ENCODE measurements at places on chromosomes 11 and 22. TPM values are rescaled to one million over a fixed set of nuclear protein-coding genes. Genes with fewer than 3 reads are reported as not detected.
A peak's percentile ranks its signal among the peaks of the same experiment; 100 is the strongest.

Gene HDAC10
- total RNA-seq = 47.8 TPM

Gene APOBEC3A
- 0.92 TPM for total RNA-seq

Gene FAT3
- total RNA-seq = 0.49 TPM

Gene INSC
- 1.4 TPM for total RNA-seq

Gene CNTF
- total RNA-seq = 2.5 TPM

Gene CLMP
- 84.9 TPM for total RNA-seq

Gene ACRV1
- total RNA-seq = not detected

Gene TMEM109
- 95.2 TPM for total RNA-seq

Gene KDELR3
- 14.4 TPM for total RNA-seq

Gene OSBP2
- total RNA-seq = 3.4 TPM

Gene APOL5
- total RNA-seq = not detected

Gene CCDC87
- 0.32 TPM for total RNA-seq

Gene IGLL1
- not detected for total RNA-seq

Gene BSX
- total RNA-seq = not detected

Gene TRIM51
- total RNA-seq = not detected

GRCh38 chr22:37731804-37732471 is 35.1 kb downstream of the TRIOBP start:
- DNase-seq = peak; percentile 69

- peak; percentile 58 for DNase-seq
These were observed 13.7 kb downstream of the EHD1 start for GRCh38 chr11:64864473-64865285.

- no peak for DNase-seq
These were observed 21.8 kb upstream of the SLC5A12 start for GRCh38 chr11:26743622-26744021.

GRCh38 chr11:102457056-102457677 is 4.6 kb upstream of the TMEM123 start:
- DNase-seq = no peak

- DNase-seq = no peak
These were observed 208.2 kb upstream of the PDGFD start for GRCh38 chr11:104372111-104372510.

DNA sequence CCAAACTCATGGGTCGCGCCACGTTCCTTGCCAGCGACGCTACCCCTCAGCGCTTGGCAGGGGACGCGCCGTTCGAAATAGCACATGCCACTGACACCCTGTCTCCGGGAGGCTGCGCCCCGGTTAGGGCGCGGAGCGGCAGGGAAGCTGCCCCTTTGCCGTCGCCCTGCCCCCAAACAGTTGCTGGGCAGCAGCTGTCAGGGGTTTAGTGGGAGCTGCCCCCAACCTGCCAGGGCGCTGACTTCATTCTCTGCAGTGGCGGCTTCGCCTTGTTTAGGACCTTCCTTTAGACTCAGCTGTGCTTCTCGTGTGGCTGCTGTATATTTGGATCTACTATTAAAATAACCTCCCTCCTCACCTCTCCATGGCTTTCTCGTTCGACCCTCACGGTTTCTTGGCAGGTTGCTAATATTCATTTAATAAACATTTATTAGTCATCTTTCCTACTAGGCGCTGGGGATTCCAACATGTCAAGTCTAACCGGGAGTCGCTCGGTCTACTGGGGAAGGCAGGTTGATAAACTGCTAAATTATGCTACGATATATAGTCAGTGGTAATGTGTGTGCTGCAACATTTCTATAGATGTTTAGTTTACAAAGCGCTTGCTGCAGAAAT is 782 bp downstream of the TMEM109 start:
- DNase-seq = peak; percentile 69

- DNase-seq = peak; percentile 37
These were observed 6.4 kb downstream of the CPT1A start for GRCh38 chr11:68835328-68835727.

DNA sequence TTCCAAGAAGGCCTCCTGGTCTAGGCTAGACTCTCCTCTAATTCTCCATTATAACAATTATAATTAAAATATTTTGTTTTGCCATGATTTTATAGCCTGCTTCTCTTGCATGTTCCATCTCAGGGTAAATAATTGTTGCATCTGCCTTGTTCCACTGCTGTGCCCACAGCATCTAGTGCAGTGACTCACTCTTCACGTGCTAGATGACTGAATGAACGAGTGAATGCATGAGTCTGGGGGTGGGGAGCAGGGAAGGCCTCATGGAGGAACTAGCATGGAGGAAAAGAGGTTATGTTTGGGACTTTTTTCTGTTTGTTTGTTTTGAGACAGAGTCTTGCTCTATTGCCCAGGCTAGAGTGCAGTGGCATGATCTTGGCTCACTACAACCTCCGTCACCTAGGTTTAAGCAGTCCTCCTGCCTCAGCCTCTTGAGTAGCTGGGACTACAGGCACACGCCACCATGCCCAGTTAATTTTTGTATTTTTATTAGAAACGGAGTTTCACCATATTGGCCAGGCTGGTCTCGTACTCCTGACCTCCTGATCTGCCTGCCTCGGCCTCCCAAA is 5.2 kb upstream of the OAF start:
- no peak for DNase-seq

DNA sequence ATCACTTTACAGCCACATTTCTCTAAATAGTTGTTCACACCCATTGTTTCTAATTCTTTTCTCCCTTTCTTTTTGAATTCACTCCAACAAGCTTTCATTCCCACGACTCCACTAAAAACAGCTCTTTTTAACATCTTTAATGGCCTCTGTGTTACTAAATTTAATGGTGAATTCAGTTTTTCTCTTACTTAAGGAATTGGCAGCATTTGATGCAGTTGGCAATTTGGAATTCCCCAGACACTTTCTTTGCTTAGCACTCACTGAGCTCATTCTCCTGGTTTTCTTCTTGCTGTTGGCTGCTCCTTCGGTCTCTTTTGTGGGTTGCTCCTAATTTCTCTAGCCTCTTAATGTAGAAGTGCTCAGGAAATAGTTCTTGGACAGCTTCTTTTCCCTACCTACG is 40.5 kb upstream of the OR9Q1 start:
- no peak for DNase-seq

- no peak for DNase-seq
These were observed 3.4 kb downstream of the TAGLN start for GRCh38 chr11:117202386-117203068.

- DNase-seq = no peak
These were observed 99.1 kb upstream of the GRAMD1B start for GRCh38 chr11:123330948-123331347.

DNA sequence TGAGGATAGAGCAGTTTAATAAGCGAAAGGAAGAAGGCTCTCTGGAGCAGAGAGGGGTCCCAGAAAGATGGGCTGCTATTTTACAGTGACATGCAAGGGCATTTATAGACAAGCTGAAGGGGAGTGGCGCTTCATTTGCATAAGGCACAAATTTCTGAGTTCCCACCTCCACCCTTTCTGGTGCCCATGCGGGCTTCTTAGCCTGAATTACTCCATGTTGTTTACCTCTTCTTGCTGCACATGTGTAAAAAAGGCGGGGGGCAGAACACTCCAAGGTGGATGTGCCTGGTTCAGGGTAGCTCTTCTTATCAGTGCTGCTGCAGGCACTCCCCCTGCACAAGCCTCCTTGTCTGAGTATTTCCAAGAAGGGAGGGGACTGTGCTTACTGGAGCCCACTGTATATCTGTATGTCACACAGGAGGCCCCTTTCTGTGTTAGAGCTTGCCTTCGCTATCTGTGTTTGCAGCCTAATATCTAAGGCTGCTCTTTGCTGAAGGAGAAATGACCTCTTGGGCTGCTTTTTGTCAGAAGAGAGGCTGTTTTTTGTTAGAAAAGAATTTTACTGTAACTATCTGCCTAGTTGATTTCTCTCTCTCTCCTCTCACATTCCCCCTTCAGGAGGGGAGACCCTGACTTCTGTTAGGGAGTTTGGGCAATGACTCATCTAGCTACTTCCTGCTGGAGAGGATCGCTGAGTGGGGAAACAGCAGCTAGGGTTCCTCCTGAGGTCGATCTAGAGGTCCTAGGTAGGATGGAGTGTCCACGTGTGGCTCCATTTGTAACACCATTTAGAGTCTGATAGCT is 1057.0 kb upstream of the CNTN5 start:
- DNase-seq = no peak

DNA sequence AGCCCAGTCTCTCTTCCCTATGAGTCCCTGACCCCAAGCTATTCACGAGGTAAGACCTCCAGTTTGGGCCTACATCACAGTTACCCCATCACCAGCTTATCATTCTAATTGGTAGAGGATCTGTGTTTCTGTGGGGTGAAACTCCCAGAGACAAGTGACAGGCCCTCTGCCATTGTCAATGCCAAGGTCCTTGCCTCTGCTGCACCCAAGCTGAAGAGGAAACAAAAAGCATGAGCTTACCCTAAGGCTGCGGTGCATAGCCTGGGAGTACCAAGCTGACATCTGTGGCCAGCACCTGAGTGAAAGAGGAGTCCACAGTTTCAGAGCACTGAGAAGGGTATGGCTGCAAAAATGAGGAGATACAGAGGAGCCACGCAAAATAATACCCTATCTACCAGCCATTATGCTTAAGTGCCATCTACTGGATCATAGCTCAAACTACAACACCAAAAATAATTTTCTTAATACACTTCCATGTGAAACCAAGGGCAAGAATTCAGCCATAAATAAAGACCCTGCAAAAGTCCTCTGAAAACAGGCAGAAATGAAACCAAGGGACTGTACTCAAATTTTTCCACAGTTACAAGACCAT is 62.3 kb upstream of the ANO5 start:
- no peak for DNase-seq

Measured in mucosa of descending colon (tissue), 3 donors.